A172 (cell line): ENCODE measurements at places on chromosomes 4 and X. TPM values are rescaled to one million over a fixed set of nuclear protein-coding genes. Genes with fewer than 3 reads are reported as not detected.

GRCh38 chr4:40621592-40622512 lies 7.8 kb downstream of the RBM47 start:
- peak; percentile 84 for DNase-seq

DNA sequence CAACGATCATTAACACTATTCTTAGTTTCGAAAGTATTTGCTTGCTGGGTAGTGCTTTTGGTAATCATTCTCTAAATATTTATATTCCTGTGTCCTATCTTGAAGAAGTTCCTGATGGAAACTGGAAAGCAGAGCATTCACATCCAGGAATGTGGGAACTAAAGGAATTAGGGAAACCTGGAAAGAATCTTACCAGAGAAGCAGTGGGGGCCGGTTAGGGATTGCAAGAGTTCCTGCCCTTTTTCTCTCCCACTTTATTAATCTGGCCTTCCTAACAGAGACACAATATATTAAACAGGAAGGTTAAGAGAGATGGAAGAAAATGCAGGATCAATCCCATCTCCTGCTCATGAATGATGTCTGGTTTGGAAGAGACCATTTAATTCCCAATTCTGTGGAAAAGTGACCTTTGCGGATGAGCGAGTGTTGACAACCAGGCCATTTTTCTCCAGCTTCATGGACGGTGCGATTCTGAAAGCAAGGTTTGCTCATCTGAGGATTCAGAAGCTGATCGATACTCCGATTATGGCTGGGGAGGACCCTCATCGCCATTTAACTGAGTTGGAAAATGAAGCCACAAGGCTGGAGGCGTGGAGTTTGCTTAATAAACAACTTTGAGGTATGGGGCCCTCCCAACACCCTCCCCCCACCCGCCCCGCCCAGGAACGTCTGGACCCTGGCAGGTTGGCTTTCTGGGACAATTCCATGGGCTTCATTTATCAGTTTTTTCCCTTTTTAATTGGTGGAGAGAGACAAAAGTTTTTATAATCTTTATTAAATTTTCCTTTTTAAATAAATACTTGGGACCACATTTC lies 52.3 kb downstream of the C4orf51 start:
- peak; percentile 7 for DNase-seq

GRCh38 chr4:81460191-81460701 lies 11.5 kb downstream of the RASGEF1B start:
- no peak for DNase-seq

- DNase-seq, result no peak
Measured at GRCh38 chrX:50842221-50842620, 28.2 kb upstream of the SHROOM4 start.

DNA sequence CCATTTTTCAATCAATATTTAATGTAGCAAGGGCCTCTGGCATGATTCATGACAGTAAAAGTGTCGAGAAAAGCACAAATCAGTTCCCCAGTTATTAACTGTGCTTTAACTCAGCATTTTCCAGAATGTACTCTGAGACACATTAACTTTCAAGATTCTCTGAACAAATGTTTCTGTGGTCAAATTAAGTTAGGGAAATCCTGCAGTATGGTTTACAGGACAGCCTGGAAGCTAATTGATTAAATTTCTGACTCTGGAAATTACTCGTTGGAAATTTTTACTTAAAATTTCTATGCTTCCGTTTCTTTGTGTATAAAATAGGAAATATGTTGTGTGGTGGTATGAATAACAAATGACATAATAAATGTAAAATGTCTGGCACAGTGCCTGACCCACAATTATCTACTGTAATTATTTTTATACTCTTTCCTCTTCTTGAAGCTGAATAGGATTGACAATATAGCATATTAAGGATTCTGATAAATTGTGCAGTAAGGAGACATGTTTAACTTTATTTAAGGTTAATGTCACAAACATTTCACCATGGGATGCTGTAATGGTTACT lies 33.7 kb downstream of the STK32B start:
- DNase-seq, result no peak

DNA sequence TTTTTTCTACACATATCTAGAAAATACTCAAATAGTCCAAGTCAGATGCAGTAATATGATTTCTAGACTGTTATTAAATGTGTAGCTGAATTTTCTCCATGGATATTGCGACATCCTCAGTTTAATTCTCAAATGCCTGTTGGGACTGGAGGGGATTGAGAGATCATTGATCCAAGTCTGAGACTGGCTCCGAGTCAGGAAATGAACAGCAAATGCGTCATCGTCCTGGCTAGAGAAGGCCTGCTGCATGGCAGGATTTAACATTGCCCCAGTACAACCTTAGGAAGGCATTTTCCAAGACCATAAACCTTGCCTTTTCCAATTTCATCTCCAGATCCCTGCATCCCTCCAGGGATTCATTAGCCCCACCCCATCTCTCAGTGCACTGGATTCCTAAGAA lies 56.6 kb upstream of the SLC6A14 start:
- no peak for DNase-seq

DNA sequence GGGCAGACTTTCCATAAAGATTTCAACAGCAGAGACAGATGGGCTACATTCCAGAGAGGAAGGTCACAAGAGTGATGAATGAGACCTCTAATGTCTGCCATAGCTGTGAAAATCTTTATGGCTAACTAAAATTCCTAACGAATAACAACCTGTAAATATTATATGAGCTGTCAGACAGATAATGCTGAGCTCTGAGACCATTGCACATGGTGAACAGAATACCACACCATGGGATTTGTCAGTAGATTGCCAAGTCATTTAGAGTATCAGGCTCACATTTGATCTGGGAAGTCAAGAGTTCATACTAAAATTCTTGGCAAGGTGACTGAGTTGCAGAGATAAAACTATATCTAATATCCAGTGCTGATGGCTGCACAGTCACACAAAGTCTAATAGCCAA lies 259.2 kb upstream of the FTHL17 start:
- peak; percentile 74 for DNase-seq

DNA sequence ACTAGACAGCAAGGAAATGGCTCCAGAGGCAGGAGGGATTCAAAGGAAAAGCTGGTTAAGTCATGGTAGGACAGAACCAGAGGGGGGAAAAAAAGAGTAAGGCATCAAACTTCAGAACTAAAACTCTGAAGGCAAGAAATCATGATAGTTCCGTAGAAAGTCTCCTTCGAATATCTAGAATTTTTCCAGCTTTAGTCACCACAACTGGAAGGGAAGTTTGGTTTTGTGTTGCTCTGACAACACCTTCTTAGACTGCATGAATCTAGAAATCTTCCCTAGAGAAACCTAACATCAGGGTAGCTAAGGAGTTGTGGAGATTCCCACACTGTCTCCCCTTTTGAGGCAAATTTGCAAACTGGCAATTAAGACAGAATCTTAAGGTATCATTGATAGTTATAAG lies 33.7 kb downstream of the AMMECR1 start:
- peak; percentile 46 for DNase-seq

- DNase-seq, result no peak
Measured at GRCh38 chr4:77286906-77287305, 129.9 kb downstream of the CCNG2 start.

DNA sequence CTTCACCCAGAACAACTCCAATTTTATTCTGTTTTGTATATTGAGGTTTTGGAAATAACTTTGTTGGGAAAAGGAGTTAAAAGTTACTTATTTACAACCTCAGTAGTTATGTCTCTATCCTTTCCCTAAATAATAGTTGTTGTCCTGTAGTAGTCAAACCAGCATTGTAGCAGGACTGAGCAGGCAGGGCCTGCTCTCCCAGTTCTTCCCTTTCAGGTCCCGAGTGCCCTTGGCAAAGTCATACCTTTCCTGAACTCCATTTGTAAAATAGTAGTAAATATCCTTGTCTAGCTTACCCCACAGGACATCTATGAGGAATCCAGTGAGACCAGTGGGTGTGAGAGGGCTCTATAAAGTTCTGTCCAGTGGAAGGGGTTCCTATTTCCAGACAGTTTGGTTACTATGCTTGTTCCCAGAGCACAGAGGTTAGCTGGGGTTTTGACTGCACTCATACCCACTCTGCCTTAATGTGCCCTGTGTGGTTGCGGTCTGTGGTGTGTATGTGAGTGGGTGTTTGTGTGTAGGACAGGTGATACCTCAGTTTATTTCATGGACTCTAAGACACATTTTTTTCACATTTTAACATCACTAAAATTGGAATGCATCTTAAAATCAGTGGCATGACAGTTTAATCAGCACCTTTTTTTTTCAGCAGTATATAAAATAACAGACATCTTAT lies 136.3 kb downstream of the AMMECR1 start:
- no peak for DNase-seq

DNA sequence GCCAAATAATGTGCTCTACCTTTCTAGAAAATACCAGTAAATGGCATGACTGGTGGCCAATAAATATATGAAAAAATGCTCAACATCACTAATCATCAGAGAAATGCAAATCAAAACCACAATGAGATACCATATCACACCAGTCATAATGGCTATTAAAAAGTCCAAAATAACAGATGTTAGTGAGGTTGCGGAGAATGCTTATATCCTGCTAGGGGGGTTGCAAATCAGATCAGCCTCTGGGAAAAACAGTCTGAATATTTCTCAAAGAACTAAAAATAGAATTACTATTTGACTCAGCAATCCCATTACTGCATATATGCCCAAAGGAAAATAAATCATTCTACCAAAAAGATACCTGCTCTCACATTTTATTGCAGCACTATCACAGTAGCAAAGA lies 115.1 kb downstream of the RASGEF1B start:
- DNase-seq, result no peak

GRCh38 chr4:83128240-83128929 lies 13.9 kb upstream of the PLAC8 start:
- peak; percentile 71 for DNase-seq

DNA sequence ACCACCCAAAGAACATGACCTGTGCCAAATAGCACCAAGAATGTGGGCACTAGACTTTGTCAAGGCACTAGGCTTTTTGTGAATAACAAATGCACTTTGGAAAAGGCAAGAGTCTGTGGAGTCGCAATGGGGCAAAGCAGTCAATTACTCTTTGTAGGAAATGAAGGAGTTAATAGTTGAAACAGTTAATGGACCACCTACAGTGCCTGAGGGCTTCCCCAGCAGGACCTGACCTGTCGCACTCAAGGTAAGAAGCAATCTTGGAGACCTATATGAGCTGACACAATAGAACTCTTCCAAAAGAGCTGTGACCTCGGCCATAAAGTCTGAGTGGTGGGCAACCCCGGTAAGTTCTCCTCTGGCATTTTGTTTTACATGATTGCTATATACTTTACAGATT lies 49.2 kb upstream of the CAPN6 start:
- DNase-seq, result no peak

- DNase-seq, result no peak
Measured at GRCh38 chr4:28675582-28675981, 1814.9 kb downstream of the STIM2 start.

DNA sequence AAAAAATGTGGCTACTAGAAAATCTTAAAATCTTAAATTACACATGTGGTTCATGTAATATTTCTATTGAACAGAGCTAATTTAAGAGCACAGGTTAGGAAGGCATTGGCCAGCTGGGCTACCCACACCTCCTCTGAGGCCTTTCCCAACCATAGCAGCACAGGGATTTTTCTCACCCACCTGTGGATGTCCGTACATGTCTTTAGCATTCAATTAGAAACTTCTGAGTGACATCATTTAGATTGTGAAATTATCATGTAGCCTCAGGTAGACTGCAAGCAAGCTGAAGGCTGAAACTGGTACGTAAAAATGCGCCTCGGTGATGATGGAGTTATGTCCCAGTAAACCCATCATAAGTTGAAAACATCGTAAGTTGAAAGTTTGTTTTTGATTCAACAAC lies 31.2 kb downstream of the SCARB2 start:
- no peak for DNase-seq

DNA sequence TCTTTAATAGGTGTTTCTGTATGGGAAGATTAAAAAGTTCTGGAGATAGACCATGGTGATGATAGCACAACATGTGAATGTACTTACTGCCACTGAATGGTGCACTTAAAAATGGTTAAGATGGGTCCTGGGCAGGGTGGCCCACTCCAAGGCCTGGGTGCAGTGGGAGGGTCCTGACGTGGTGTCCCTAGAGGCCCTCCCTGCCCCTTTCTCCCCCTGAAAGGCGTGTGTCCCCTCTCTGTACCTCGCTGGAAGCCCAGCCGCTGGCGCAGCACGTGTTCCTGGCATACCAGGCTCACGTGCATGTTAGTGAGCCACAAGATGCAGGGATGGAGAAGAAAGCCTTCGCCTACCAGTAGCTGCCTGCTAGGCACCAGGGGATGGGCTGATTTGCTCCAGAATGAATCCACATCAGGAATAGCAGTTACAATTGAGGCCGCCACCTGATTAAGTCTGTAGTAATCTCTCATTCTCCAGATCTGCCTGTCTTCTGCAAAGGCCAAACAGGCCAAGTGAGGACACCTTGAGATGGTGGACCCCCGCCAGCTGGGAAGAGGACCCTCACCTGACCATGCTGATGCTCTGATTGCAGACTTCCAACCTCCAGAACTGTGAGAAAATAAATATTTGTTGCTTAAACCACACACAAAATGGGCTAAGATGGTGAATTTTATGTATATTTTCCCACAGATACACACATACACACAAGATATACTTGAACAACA lies 67.5 kb downstream of the COQ2 start:
- DNase-seq, result no peak

DNA sequence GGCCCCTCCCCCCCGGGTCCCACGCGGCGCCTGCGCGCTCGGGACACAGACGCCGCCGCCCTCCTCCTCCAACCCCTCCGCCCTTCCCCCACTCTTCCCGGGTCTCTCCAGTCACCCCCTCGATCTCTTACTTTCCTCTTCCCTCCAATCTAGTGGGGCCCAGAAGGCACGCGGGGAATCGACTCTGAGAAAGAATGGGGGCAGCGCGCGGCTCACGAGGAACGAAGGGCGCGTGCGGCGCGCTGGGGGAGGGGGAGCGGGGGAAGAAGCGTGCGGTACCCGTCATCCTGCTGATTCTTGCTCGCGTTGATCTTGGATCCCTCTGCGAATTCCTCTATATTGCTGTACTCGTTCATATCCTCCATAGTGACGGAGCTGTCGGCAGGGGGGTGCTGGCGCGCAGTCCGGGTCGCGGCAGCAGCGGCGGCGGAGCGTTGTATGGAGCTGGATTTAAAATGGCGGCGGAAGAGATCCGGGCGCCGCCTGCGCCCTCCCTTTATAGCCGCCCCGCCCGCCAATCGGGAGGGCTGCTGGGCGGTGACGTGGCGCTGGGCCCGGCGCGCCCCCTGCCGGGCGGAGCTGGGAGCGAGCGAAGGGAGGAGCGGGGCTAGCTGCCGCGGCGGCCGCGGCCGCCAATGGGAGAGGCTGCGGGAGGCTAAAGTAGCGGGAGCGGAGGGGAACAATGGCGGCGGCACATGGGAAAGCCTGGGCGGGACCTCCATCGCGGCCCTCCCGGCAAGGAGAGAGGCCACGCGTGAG lies 1.1 kb downstream of the HNRNPDL start:
- peak; percentile 77 for DNase-seq

AMER1 gene
- total RNA-seq, result 2.8 and 3.1 TPM in 2 replicates

CTAG1A gene
- not detected in 2 replicates for total RNA-seq

NUDT6 gene
- total RNA-seq, result 7.2 and 11.3 TPM in 2 replicates

NLGN4X gene
- 0.74 and 1.5 TPM in 2 replicates for total RNA-seq

CNKSR2 gene
- not detected in 2 replicates for total RNA-seq

OTC gene
- not detected in 2 replicates for total RNA-seq

TCEAL6 gene
- not detected in 2 replicates for total RNA-seq

SCRG1 gene
- not detected in 2 replicates for total RNA-seq

SORCS2 gene
- total RNA-seq, result 0.78 and 1.1 TPM in 2 replicates
